ENCODE measurements at places on chromosomes 4 and X.

DNA sequence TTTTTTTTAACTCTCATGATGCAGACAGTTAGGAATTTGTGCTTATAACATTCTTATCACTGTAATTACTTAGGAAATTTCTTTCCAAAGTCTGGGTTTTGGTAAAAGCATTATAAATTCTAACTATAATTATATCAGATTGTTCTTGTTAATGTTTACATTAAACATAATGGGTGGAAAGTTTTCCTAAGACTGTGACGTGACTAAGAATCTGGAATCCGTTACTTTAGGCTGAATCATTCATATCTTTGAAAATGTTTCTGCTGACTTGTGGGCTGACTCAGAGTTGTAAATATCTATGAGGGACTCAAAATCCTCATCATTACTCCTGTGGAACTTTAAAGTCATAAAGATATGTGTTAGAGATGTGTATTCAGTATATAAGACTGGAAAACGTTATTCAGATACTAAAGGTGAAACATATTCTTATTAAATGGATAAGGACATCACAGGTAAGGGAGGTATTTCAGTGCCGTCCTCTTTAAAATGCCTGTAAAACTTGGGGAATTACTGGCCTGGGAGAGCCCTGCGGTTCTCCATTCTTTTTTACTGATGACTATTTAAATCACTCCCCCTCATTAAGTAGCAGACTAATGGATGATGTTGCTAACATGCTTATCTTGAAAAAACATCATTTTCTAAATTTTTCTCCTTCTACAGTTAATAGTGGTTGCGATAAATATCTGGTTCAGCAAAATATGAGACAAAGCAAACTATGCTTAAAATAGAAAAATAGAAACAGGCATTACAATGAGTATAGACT is 159.0 kb downstream of the DCLK2 start:
- DNase-seq = no peak

DNA sequence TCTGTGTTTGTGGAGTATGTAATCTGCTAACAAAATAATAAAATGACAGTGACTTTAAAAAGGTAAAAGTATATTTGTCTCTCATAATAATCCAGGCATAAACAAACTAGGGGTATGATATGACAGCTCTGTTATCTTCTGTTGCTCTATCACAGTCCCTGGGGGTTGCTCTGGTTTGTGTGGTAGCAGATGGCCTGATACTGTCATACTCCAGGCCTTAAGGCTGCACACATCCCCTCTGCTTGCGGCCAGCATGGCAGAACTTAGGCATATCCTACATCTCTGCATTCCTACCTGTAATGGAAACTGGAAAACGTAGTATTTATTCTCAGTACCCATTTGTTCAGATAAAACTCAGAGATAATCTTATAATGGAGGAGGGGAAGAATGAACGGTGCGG is 117.9 kb upstream of the HAND2 start:
- no peak for DNase-seq

- peak; percentile 60 for DNase-seq
Observed at GRCh38 chr4:150302553-150302952, 224.3 kb downstream of the DCLK2 start.

DNA sequence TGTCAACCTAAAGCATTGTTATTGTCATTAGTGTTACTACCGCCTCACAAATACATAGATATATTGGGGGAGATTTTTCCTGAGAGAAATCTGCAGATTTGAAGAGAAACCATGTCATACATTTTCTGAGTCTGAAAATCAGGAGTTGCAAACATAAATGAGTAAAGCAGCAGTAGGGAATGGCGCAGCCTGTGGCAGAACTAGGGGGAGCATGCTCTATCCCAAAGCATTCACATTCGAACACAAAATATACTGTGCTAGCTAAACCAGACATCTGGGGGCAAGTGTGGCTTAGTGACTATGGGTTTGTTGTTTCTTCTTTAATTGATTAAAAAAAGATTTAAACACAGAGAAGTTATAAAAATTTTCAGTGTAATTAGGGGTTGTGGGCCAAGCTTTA is 83.2 kb downstream of the CPE start:
- no peak for DNase-seq

DNA sequence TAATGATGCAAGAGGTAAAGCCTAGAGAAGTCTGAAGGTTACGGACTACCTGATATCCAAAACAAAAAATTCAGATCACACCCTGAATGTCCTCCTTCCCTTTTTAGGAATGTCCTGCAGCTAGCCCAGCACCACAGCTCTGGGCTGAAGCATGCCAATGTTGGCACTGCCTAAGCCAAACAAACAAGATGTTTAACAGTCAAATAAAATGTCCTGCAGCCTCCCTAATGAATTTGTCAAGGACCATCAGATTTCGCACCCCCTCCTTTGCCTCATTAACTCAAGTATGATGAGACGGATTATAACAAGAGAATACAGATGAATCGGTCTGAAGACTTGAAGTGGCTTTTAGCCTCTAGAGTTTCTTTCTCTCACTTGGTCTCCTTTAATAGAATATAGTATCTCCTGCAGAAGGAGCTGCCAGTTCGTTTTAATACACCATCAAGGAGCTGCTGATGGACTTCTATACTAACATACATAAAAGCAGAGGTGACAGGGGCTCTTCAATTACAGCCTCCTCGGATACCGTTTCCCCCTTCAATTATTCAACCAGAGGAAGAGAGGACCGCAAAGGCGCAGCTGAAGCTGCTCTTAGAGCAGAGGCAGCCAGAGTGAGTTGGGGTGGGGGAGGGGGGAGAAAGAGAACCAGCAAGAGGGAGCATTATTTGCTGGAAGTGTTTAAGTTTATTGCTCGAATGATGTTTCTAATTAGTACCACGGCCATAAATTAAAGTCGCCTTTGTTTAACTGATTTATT is 3.0 kb upstream of the MAB21L2 start:
- DNase-seq = no peak

Measured in suppressor macrophage (primary cell).